ENCODE measurements at places on chromosomes 5 and 9.

- DNase-seq, result no peak
Measured at GRCh38 chr5:174852143-174852542, 127.8 kb downstream of the MSX2 start.

DNA sequence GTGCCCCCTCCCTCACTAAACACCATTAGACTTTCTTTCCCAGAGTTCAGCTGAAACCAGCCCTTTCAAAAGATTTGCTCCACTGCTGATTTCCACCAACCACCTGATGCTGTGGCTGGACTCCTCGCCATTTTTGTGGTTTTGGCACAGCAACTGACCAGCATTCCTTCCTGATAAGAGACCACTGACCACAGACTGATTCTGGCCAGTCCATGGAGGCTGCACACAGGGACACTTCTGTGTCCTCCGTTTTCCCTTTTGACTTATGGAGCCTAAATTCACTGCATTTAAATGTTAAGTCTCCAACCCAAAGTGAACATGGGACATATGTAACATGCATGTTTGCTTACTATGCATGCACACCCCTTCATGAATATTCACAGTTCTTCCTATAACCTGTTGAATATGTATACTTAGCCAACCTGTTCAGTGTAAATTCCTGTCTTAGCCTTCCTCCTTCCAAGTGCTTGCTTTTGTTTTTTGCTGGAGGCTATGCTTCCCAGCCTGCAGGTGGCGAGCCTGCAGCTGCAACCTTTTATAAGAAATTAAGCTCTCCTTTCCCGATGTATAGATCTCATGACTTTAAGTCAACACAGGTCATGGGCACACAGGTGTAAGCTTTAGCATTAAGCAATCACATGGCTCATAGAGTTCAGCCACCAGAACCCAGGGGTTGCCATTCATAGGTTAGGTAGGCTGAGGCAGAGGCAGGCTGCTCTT is 78.7 kb downstream of the ACTL7B start:
- no peak for DNase-seq

- no peak for DNase-seq
Measured at GRCh38 chr9:21967169-21967568, 27.0 kb downstream of the CDKN2A start.

DNA sequence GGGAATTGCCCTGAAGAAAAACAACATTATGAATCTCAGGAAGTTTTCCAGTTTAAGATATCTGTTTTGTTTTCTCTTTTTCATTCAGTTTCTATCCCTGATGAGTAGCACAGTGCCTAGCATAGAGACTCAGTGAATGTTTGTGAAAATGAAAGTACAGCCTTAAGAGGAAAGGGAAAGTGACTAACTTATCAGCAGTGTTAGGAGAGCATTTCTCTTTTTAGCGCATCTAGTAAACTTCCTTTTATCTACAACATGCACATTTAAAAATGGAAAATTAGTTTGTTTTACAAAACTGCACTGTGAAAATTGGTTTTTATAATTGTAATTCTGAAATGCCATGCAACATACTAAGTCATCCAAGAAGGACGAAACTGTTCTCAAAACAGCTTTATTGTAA is 110.8 kb downstream of the SMARCA2 start:
- DNase-seq, result no peak

DNA sequence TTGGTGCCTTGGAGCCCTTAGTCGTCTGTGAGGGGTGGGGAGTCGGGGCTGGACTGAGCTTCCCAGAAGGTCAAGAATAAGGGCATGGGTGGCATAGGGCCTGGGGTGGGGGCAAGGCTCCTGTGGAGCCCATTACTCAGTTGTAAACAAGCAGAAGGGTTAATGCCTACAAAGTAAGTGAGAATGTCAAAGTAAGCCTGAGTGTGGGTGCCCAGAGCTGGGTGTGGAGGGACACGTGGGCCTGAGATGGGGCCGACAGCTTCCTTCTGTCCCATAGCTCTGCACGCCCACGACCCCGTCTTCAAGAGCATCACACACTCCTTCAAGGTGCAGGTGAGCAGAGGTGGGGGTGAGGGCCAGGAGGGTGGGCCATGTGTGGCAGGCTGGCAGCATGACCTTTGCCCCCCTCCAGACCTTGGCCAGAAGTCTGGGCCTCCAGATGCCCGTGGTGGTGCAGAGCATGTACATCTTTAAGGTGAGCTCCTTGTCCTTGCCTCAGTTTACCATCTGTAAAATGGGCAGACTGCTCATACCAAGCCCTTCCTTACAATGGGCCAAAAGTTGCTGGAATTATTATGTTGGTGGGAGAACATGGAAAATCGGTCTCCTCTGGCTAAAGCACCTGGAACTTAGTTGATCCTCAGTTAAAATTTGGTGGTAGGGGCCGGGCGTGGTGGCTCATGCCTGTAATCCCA is 11.1 kb downstream of the DOLK start:
- no peak for DNase-seq

- DNase-seq, result no peak
Measured at GRCh38 chr5:150624334-150625163, 15.9 kb upstream of the SYNPO start.
